HCT116 (cell line): ENCODE measurements at places on chromosomes 3 and 15.

DNA sequence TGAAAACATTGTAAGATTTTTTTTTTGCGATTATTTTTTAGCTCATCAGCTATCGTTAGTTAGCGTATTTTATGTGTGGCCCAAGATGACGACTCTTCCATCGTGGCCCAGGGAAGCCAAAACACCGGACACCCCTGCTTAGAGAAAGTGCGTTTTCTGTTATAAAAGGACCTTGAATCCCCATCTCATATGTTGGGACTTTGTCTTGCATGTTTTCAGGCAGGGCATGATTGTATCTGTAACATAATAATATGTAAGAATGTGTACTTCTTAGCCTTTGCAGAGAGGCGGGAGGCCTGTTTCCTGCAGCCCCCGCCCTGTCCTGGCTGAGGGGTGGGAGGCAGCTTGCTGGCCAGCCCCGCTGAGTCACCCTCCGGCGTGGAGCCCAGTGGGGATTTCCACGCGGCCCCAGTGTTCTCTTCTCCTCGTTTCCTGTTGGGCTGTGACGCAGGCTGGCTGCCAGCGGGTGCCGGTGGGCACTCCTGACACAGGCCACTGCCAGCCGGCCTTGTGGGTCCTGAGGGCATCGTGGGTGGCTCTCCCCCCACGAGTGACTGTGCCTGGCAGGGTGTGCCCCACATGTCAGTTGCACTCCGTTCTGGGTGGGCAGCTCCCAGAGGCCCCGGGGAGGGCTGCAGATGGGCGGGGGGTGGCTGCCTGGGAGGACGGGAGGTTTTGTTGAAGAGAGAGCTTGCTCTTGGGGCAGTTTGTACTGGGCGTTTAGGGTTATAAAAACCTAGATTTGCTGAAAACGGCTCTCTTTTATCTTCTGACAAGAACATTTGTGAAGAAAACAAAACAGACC, 55.6 kb downstream of the SMAD3 start:
- peak overlapping the region; percentile 44 for H3K27ac ChIP-seq
- H3K36me3 ChIP-seq, result no peaks in the 10 kb centered on the region
- H3K4me1 ChIP-seq, result peaks cover 100% of the 10 kb centered on the region
- no peak overlapping the region for H3K4me3 ChIP-seq
- DNase-seq, result no peak
- H3K27me3 ChIP-seq, result no peaks in the 10 kb centered on the region

DNA sequence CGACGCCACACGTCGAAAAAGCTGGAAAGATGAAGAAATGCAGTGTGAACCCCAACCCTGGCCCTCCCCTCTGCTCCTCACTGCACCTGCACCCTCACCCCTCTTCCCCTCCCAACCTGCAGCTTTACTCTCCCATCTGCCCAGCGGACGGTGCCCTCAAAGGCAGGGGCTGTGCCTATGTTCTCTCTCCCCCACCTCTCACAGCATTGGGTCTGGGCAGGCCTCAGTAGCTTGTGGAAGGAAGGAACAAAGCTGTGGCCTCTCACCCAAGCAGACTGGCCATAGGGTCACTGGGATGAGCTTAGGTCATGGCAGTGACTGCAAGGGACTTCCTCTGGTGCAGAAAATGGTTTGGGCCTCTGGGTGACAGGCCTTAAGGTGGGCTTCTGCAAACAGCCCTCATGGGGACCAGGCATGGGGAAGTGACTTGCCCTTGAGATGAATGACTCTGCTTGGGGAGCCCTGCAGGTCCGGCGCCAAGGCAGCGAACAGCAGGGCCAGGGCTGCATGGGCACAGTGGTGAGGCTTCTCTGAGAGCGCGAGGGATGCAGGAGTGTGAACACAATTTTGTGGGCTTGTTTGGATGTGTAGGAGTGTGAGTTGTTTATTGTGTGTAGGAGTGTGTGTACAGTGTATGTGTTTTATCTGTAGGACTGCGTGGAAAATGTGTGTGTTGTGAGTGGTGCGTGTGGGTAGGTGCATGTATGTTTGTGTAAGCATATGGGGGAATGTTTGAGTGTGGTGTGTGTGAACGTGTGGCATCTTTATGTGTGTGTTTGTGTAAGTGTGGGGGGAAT, 29.2 kb downstream of the SRPRB start:
- H3K4me1 ChIP-seq, result no peaks in the 10 kb centered on the region
- no peaks in the 10 kb centered on the region for H3K27me3 ChIP-seq
- H3K36me3 ChIP-seq, result no peaks in the 10 kb centered on the region
- DNase-seq, result no peak

DNA sequence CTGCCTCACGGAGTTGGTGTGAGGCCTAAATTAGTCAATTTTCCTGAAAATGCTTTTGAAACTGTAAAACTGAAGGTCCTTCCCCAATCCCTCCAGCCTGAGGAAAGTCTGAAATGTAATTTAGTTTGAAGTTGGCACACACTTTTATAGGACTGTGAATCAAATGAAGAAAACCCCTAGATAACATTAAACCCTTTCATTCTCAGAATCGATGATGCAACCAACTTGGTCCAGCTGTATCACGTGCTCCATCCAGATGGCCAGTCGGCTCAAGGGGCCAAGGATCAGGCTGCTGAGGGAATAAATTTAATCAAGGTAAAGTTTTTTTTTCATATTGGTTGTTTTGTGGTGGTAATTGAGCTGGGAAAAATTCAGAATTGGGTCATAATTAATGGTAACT, 11.7 kb downstream of the MRPS22 start:
- H3K27me3 ChIP-seq, result no peaks in the 10 kb centered on the region
- DNase-seq, result no peak
- no peak overlapping the region for H3K27ac ChIP-seq
- H3K36me3 ChIP-seq, result peaks cover 71% of the 10 kb centered on the region

GRCh38 chr3:46692566-46692990, 901 bp downstream of the ALS2CL start:
- peak overlapping the region; percentile 67 for H3K4me3 ChIP-seq
- peak overlapping the region; percentile 79 for H3K27ac ChIP-seq
- peaks cover 68% of the 10 kb centered on the region for H3K4me1 ChIP-seq
- H3K27me3 ChIP-seq, result no peaks in the 10 kb centered on the region
- DNase-seq, result peak; percentile 73
